ENCODE measurements at places on chromosomes 7 and 10. TPM values are rescaled to one million over a fixed set of nuclear protein-coding genes. Genes with fewer than 3 reads are reported as not detected.

DNA sequence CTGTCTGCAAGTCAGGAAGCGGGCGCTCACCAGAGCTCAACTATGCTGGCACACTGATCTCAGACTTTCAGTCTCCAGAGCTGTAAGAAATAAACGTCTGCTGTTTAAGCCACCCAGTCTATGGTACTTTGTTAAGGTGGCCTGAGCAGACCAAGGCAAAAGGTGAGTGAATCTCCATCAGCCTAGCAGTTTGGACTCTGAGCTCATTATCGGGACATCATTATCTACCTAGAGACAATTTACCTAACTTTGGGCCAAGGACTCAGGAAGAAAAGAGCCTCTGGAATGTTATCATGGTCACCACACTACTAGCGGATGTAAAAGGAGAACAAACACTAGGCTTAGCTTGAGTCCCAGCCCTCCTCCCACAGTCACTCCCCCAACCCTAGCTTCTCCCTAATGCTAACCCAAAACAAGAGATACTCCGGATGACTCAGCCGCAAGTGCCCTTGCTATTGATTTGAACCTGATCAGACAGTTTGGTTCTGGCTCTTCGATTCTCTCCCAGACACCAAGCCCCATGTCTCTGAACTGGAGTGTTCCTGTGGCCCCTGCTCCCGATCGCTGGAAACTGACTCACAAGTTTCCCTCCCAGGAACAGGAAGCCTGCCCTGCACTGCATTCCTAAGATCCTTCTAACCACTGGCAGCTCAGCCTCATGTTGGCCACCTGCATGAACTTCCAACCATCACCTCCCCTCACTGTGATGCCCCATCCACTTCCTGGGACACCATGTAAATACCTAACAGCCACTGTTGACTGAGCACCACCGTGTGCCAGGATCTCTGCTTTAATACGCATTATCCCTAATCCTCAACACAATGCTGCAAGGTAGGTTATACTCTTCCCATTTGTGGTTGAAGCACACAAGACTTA is 34.5 kb downstream of the CREB3L2 start:
- no peak for DNase-seq

- DNase-seq = peak; percentile 35
Measured at GRCh38 chr10:101889256-101890210, 45.9 kb upstream of the KCNIP2 start.

DNA sequence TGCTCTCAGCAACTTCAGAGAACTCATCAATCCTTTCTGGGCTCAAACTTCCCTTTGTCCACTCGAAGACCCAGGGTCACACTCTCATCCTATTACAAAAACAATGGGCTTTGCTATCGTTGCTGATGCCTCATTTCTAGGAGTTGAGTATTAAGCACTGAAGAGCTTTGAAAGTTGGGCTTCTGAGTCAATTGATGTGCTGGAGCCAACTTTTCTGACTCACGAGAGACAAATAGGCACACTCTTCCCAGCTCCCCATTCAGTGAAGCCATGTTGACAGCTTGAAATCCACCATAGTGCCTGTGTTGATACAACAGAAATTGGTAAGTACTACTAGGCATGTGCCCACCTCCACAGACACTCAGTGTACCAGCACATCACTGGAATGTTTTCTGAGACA is 97.5 kb upstream of the PRSS58 start:
- no peak for DNase-seq

DNA sequence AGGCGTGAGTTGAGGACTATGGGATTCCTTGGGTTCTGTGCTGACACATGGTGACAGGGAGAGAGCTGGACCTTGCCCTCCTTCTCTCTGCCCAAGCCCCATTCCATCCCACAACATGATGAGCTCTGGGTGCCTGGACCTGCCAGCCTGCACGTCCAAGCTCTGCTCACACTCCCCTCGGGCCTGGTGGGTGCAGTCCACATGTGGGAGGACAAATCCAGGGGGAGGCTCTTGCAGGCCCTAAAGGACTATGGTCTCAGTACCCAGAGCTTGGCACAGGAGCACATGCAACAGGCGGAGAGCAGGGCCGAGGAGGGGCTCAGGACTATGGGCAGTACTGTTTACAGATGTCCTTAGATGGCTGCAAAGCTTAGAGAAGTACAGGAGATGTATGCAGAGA is 91.4 kb downstream of the CLEC2L start:
- DNase-seq = no peak

GRCh38 chr7:107826451-107826850 is 23.4 kb upstream of the SLC26A3 start:
- no peak for DNase-seq

- DNase-seq = no peak
Measured at GRCh38 chr7:151409667-151410404, at the start of gene WDR86. Gene WDR86 (minus strand): TSS chr7:151410038. CDS start chr7:151409589, 449 bp downstream.

DNA sequence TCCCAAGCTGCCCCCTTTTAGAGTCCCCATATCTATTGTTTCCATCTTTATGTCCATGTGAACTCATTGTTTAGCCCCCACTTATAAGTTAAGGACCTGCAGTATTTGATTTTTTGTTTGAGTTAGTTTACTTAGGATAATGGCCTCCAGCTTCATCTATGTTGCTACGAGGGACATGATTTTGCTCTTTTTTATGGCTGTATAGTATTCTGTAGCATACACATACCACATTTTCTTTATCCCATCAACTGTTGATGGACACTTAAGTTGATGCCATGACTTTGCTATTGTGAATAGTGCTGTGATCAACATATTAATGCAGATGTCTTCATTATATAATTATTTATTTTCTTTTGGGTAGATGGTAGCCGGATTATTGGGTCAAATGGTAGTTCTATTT is 576.9 kb downstream of the ANKRD7 start:
- no peak for DNase-seq

DNA sequence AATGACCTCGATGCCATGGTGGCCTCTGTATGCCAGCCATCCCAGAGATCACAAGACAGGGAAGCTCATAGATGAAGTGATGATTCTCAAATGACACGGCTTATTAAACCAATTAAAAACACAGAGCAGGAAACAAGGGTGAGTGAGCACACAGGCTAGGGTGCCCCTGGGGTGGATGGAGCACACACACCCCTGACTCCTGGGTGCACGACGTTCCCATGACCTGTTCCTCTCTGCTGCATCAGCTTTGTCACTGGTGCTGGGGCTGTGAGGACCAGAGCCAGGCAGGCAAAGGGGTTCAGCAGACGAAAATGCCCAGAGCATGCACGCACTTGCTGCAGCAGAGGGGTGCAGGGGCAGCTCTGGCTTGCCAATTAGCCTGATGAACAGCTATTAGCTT is 86.5 kb upstream of the LRRC4 start:
- no peak for DNase-seq

GRCh38 chr7:157485361-157485831 is 148.6 kb downstream of the DNAJB6 start:
- peak; percentile 10 for DNase-seq

GRCh38 chr7:38382684-38383083 is 109.2 kb upstream of the TARP start:
- no peak for DNase-seq

- no peak for DNase-seq
Measured at GRCh38 chr10:25455980-25456567, 281.3 kb downstream of the GPR158 start.

DNA sequence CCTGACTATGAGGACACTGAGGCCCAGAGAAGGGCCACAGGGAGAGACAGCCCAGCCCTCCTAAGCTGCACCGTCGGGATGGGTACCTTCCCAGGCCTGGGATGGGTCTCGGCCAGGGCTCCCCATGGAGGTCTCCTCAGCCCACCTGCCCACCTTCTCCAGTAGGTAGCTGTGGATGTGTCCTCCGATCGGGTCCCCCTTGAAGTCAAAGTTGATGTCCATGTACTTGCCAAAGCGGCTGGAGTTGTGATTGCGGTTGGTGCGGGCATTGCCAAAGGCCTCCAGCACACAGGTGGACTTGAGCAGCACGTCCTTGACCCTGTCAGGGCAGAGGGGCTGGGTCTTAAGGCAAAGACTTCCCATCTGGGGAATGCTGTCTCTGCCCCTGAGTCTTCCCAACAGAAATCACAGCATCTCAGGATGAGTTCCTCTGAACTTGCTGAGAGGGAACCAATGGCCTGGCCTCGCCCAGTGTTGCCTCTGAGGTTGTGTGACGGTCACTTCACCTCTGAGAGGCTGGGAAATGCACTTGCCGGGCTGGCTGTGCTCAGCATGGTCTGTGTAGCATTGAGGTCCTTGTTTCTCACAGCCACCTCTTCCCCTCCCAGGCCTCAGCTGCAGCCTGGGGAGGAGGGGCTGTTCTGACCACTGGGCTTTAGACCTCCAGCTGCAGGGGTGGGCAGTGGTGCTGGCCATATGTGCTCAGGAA is 3.3 kb downstream of the MYO1G start:
- DNase-seq = no peak

GRCh38 chr10:6580279-6581029 is 378 bp upstream of the PRKCQ start:
- DNase-seq = peak; percentile 78

- no peak for DNase-seq
Measured at GRCh38 chr7:151389768-151390597, 19.9 kb downstream of the WDR86 start.

- no peak for DNase-seq
Measured at GRCh38 chr10:81920213-81920829, 45.3 kb downstream of the NRG3 start.

DNA sequence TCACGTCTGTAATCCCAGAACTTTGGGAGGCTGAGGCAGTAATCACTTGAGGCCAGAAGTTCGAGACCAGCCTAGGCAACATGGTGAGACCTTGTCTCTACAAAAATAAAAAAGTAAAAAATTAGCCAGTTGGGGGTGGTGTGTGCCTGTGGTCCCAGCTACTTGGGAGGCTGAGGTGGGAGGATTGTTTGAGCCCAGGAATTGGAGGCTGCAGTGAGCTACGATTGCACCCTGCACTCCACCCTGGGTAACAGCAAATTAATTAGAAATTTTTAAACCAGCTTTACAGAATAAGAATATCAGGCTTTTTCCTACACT is 136.0 kb downstream of the EPC1 start:
- DNase-seq = no peak

DNA sequence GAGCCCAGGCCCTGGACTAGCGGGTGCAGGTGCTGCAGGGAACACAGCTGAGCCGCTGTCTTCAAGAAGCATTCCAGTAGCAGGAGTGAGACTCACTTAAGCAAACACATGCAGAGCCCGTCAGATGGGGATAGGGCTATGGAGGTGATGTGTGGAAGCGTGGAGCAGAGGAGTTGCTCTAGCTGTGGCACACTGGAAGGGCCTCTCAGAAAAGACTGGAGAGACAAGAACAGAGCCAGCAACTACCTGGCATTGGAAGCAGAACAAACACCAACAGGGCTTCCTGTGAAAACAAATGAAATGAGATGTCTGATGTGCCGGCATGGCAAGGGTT is 37.8 kb upstream of the GALNTL5 start:
- peak; percentile 17 for DNase-seq

GRCh38 chr10:72414642-72415041 is 59.9 kb upstream of the DNAJB12 start:
- DNase-seq = no peak

- DNase-seq = no peak
Measured at GRCh38 chr7:101365956-101366355, 3.3 kb downstream of the COL26A1 start.

- DNase-seq = no peak
Measured at GRCh38 chr7:132779164-132779563, 202.9 kb upstream of the PLXNA4 start.

DNA sequence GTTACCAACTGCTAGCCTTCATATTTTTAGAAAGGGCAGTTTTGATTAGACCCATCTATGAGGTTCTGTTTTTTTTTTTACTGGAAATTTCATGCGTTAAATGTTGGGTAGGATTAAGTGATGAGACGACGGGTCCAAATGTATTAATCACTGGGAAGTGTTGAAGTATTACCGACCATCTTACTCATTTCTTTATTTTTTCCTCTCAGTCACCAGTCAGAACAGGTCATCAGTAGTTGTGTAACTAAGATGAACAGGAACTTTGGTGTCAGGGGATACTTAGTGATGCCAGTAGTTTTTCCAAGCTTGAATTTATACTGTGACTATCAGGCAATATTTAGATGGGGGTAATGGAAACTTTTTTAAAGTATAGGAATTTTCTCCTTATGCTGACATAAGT is 14.2 kb downstream of the TFAM start:
- DNase-seq = no peak

DNA sequence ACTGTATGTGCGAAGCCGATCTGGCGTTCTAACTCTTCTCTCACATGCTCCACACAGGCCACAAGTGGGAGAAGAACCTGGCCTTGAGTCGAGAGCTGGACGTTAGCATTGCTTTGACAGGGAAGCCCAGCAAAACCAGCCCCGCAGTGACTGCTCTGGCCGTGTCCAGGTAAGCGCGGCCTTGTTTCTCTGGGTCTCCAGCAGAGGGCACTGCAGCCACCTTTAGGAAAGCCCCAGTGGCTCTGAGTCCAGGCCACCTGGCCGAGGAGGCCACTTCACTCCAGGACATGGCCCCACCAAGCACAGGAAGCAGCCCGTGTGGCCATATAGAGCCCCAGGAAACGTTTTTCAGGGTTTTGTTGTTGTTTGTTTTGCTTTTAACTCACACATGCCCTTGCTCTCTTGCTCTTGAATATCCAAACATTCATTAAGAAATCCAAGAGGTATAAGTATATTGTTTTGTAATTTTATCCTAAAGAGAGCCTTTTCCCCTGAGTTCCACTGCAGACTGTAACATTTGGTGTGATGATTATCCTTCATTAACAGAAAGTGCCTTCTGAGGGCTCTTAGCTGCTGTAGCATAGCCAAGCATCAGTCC is 41.8 kb upstream of the LRRC18 start:
- DNase-seq = peak; percentile 64

DNA sequence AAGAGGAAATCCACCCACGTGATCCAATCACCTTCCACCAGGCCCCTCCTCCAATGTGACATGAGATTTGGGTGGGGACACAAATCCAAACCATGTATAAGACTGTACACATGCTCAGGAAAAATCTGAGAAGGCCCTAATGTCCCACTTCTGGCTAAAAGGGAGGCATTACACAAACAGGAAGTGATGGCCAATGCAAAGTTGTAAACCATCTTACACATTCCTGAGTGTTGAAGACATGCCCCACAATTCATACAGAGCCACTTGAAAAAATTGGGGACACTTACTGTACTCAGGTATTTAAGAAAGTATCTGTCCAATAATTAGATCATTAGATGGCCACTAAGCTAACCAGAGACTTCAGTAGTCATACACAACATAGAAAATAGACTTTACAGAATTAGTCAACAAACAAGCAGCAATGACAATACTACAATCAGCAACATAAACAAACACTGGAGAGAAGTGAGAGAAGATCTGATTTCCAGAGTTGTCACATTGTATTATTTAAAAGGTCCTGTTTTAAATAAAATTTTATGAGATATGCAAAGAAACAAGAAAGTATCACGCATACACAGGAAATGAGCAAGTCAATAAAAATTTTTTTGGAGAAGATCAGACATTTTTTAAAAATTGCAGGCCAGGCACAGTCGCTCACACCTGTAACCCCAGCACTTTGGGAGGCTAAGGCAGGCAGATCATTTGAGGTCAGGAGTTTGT is 143.3 kb downstream of the DGKI start:
- no peak for DNase-seq

C7orf57 gene
- not detected for total RNA-seq

WDR86 gene
- 274 TPM for total RNA-seq

AKR1E2 gene
- total RNA-seq = 8.4 TPM

PKD1L1 gene
- total RNA-seq = 0.18 TPM

GIMAP4 gene
- not detected for total RNA-seq

SPDYE8 gene
- not detected for total RNA-seq

SPOCK2 gene
- total RNA-seq = 28.5 TPM

PPP1R9A gene
- 38.8 TPM for total RNA-seq

SLC26A5 gene
- not detected for total RNA-seq

CALML5 gene
- not detected for total RNA-seq

CFAP69 gene
- 4.8 TPM for total RNA-seq

LRRD1 gene
- 0.50 TPM for total RNA-seq

ACSL5 gene
- total RNA-seq = 0.41 TPM

Data from mesothelial cell of epicardium (in vitro differentiated cells).